ENCODE measurements at places on chromosomes 1 and 21.

DNA sequence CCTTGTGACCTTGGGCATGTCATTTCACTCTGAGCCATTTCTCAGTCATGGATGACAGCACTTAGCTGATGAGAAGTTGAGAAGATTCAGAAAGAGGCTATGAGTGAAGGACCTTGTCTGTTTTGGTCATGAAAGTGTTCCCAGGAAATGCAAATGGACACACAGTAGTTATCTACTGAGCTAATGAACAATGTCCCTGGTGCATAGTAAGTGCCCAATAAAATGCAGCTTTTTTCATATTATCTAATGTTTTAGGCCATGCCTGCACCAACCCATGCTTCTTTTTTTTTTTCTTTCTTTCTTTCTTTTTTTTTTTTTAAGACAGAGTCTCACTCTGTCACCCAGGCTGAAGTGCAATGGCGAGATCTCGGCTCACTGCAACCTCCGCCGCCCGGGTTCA lies 44.4 kb upstream of the EPB41 start:
- no peak for DNase-seq

DNA sequence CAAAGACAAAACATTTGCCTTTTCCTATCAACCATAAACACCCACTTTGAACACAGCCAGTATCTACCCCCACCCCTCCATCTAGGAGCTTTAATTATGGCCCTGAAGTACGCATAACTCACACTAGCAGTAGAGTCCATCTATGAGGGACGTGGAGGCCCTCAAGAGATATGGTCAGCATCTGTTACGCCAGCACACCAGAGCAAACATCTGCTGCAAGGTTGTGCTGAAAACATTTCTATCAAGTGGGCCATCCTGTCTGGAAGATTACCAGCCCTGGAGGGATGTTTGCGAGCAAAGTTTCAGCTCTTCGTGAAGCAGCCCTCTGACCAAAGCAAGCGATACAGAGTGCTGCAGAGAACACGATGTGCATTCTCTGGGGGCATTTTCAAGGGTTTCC lies 74.6 kb downstream of the SLC45A1 start:
- DNase-seq = no peak

DNA sequence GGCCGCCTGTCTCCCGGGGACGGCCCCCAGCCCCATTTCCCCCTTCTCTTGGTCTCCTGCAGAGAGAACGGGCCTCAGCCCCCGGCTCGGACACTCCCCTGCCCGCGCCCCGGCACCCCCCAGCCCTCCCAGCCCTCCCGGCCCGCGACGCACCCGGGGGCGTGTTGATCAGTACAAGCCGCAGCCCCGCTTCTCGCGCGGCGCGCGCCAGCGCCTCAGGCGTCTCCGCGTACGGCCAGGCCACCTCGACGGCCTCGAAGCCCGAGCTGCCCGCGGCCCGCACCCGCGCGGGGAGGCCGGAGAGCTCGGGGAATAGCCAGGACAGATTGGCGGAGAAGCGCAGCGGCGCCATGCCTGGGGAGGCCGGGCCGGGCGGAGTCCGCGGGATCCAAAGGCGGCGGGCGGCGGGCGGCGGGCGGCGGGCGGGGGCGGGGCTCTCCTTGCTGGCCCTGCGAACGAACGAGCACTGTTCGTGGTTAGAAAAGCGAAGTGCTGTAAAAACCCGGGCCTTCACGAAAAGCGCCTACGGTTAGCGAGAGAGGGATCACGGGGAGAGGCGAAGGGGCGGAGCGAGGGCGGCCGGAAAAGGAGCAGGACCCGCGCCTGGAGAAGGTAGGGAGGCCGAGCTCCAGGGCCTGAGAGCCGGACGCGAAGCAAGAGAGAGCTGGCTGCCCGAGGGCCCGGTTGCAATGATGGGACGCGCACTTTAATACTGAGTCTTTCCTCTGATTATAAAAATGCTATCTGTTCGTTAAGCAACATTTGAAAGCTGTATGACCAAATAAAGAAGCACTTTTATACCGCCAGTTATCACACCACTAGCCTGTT lies at the start of gene HYI:
HYI (minus strand) TSS at position 490 of the 828 bp plus-strand sequence; CDS start at position 352, 138 bp downstream.
- DNase-seq = no peak

- DNase-seq = no peak
These were observed 126.8 kb downstream of the PEX14 start for GRCh38 chr1:10601342-10602070.

GRCh38 chr21:36692835-36693488 lies 6.0 kb upstream of the SIM2 start:
- DNase-seq = no peak

GRCh38 chr1:32316903-32317277 lies 19.1 kb downstream of the MARCKSL1 start:
- no peak for DNase-seq

- no peak for DNase-seq
These were observed 36.3 kb upstream of the IL10 start for GRCh38 chr1:206808615-206809014.

DNA sequence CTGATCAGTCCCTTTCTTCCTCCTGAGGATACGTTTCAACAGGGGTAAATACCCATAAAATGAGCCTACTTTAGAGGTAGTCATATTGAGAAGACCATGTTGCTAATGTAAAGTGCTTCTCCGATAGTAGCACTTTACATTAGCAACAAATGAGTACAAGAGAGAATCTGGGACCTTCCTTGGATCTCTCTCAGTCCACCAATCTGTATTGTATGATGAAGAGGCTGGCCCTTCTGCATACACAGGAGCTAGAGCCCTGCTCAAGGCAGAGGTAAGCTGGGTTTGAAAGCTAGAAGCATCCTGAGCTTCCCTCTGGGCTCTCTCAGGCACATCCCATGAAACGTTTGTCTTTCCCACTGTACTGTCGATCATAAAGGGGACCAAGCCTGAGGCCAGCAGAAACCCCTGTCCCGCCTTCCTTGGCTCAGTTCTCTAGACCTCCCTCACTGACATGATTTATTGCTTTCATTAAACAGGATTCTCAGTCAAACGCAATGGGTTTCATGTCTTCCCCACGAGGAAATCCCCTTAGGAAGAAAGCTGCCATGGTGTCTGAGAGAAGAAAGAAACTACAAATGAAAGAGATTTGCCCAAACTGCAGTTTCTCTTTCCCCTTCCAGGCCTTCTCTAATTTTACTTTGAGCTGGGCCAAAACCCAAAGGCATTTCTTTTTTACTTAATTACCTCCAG lies 62.8 kb upstream of the BCAR3 start:
- peak; percentile 62 for DNase-seq

DNA sequence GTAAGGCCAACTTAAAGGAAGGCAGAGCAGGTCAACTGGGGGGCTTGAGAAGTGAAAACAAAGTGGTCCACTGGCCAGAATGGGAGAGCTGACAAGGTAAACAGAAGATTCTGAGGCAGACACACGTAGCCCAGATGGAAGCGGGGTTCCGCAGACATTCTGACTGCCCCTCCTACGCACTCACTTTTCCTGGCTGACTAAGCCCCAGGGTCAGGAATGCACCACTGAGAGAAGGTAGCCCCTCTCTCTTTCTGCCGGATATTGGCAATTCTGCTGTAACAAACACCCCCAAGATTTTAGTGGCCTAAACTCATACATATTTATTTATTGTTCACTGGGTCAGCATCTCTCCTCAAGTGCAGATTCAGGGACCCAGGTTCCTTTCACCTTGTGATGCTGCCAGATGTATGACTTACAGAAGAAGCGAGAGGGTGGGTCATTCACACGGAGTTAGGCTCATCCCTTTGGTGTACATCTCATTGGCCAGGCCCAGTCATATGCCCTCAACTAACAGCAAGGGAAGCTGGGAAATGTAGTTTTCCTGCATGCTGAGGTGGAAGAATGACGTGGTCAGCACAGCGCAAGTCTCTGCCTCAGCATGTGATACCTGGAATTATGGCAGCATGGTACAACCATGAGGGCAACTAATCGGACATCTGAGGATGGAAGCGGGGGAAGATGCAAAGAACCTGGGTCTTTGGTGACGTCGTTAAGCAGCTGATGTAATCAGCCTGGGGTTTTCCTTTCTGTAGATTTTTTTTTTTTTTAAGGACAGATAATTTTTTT lies 43.4 kb upstream of the MRPS6 start:
- DNase-seq = no peak

- no peak for DNase-seq
These were observed 69.5 kb downstream of the GADD45A start for GRCh38 chr1:67754526-67754920.

DNA sequence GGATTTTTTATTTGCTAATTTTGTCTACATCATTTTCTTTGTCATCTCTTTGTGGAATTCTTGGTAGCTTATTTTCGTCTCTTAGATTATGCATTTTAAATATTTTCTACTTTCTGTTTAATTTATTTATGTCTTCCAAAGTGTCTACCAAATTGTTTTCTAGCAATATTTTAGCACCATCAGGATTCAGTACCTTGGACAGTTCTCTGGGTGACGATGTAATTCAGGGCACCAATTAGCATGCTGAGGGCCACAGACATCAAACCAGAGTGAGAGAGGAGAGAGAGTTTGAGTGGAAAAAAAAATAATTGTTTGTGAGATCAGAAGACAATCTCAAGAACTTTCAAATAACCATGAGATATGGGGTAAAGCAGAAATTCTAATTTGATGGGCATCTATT lies 169.8 kb upstream of the CXADR start:
- DNase-seq = no peak

- no peak for DNase-seq
These were observed 2.0 kb upstream of the ATP13A2 start for GRCh38 chr1:17013491-17014320.

- no peak for DNase-seq
These were observed 122.0 kb upstream of the GREM2 start for GRCh38 chr1:240734001-240734400.

- no peak for DNase-seq
These were observed 263.1 kb downstream of the GRIK3 start for GRCh38 chr1:36771240-36771639.

DNA sequence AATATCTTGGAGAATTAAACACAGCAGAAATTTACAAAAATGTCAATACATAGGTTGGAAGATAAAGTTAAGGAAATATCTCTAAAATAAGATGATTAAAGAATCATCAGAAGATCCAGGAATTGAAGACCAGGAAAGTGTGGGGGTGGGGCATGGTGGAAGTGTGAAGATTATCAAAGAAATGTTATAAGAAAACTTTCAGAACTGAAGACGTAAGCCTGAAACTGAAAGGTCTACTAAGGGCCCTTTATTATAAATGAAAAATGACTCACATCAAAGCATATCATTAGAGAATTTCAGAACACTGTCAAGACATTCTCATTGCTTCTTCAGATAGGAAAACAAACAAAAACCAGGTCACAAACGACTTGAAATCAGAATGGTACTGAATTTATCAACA lies 92.4 kb upstream of the DPT start:
- DNase-seq = no peak

DNA sequence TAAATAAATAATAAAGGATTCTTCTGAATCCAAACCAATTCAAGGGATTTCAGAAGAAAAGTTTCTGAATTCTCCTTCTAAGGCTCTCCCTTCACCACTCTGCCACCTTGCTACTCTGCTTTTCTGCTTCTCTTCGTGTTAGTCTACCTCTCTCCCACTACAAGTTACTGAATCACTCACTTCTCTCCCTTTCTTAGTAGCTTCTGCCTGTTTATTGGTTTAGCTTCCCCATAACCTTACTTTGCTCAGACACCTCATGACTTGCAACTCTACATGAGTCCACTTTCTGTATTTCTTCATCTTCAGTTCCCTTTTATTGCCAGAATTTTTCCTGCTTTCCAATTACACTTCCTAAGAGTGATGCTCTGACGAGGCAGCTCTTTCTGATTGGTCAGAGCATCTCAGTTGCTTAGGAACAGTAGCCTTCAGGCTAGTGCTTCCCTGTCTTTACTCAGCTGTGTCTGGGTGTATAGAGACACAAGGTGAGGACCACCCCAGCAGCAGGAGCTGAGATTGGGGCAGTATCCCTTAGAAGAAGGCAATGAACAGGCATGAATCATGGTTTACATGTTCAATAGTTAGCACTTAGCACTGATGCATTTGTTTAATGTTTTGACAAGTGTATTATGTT lies 144.6 kb downstream of the SLC30A10 start:
- DNase-seq = no peak

DNA sequence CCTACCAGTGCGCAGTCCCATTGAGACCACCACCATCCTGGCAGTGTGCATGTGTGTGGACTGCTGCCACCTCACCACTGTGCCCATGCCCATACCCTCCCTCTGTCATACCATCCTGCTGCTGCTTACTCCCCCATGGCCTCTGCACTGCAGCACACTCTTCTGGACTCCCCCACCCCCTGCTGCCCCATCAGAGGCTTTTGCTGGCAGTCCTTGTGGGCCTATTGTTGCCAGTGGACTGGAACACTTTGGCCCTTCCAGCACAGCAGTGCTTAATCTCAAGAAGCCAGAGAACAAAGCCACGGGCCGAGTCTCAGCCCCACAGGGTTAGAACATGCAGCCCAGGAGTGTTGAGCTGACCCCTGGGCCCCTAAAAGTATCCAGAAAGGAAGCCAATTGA lies 41.9 kb upstream of the IVNS1ABP start:
- no peak for DNase-seq

DNA sequence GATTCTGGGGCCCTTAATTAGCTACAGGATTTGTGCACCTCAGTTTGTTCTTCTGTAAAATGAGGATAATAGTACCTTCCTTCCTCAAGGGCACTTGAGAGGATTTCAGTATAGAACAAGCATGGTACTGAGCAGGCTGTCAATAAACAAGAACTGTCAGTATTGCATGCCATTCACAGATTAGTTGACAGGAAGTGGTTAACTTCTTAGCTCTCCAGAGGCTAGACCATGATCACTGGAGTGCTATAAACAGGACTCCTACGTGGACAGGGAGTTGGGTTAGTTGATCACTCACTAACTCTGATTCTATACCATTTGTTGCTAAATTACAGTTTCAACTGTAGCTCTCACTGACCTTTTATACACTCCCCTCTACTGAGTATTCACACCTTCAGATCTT lies 126.2 kb upstream of the DAB1 start:
- no peak for DNase-seq

DNA sequence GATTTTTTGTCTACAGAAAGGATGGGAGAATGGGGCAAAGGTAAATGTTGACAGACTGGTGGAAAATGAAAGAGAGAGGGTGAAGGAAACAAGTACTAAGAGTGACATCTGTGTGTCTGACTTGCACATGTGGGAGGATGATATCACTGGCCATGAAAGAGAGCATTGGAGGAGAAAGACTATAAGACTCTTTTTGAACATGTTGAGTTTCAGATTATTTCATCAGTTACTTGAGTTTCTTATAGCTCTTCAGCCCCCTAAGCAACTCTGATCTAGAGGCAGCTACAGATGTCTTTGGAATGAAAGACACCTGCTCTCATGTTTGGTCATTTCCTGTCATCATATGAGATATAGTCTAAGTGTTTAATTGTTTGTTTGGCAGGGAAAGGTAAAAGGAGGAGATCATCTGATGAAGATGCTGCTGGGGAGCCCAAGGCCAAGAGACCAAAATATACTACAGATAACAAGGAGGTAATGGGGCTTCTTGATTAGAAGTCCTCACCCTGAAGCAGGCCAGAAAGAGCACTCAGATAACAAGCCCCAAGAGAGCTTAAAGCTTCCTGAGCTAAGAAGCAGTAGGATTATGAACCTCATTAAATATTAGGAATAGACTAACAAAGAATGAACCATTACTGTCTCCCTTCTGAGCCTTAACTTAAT lies 4.5 kb downstream of the POLR3C start:
- no peak for DNase-seq

DNA sequence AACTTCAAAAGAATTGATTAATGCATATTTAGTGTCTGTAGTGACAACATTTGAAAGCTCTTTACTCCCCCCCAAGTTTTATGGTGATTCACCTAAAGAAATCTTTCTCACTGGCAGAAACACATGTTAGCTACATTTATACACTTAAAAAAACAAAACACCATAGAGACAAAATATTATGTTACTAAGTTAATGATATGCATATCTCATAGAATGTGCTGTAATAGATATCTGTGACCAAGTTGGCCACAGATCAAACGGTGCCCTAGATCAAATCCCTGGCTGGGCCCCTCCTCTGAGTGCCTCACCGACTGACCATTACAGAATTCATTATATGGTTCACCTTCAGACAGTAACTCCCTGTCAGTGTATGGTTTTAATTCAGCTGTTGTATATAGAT lies 322.1 kb upstream of the LYPLAL1 start:
- no peak for DNase-seq
